Femur (tissue), 1 donor: ENCODE measurements at places on chromosomes 13 and 19.
A peak's percentile ranks its signal among the peaks of the same experiment; 100 is the strongest.

DNA sequence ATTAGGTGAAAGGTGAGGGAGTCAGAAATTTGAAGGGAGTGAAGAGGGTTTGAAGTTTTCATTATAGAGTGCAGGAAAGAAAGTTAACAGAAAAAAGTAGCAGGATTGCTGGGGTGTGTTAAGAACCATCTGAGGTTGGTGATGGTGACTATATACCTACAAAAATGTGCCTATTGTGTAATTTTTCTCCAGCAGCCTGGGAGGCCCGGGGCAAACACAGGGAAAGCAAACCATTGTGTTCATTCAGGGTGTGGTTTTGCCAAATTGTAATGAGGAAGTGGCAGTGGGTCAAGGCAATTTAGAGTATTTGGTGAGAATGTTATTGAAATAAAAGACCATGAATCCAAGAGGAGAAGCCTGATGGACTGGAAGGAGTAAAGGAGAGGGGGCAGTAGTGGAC, 8.2 kb upstream of the SUCLA2 start:
- no peak for DNase-seq

- no peak for DNase-seq
Observed at GRCh38 chr13:39915418-39915817, 260.0 kb downstream of the COG6 start.

- DNase-seq: no peak
Observed at GRCh38 chr13:43074824-43075510, 51.6 kb downstream of the DNAJC15 start.

DNA sequence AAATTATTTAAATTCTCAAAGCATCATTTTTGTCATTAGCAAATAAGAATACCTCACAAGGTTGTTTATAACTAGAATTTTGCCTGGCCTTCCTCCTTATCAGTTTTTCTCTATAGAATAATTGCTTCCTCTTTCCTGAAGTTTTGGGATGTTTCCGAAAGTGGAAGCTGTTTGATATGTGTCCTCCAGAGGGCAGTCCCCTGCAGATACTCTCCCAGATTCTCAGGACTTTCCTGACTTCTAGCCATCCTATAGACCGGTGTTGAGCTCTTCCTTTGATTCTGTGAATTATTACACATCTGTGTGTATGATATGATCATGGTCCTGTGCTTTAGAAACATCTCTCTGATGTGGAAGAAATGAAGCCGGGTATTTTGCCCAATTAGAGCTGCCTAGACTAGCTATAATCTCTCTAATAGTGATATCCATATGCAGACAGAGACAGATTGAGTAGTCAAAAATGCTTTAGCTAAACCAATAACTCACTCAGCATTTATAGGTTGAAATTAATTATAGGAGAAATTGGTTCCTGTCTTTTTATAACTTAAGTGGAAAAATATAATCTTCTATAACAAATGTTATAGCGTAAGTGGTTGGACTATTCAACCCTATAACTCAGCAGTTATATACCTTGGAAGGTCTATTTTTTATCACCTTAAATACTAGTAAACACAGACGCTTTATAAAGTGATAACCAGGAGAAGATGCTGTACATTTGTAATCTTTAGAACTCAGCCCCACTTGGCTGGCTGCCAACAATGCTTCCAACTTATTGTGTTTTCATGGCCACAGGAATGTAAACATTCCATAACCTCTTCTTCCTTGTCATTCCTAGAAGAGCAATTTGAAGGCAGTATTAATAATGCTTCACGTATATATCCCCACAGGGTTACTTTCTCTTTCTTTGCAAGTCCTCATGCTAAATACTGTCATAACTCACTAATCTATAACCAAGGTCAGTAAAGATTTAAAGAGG, 201.0 kb upstream of the RXFP2 start:
- no peak for DNase-seq

DNA sequence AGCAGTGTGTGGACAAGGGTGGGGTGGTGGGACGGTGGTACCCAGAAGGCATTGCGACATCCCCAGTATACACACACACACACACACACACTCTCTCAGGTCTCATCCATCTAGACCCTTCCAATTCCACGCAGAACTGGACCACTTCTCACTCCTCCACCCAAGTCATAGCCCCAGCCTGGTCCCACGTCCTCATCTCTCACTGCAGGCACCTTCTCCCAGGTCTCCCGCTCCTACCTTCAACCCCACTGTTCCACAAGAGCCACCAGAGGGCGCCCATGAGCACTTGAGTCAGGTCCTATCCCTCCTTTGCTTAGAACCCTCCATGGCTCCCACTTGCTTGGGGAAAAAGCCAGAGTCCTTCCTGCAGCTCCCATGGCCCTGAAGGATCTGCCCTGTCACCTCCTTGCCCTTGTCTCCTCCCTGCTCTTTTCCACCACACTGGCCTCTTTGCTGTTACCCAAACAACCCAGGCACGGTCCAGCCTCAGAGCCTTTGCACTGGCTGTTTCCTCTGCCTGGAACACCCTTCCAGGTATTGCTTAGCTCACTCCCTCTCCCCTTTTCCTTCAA, 62.6 kb downstream of the IER2 start:
- no peak for DNase-seq

DNA sequence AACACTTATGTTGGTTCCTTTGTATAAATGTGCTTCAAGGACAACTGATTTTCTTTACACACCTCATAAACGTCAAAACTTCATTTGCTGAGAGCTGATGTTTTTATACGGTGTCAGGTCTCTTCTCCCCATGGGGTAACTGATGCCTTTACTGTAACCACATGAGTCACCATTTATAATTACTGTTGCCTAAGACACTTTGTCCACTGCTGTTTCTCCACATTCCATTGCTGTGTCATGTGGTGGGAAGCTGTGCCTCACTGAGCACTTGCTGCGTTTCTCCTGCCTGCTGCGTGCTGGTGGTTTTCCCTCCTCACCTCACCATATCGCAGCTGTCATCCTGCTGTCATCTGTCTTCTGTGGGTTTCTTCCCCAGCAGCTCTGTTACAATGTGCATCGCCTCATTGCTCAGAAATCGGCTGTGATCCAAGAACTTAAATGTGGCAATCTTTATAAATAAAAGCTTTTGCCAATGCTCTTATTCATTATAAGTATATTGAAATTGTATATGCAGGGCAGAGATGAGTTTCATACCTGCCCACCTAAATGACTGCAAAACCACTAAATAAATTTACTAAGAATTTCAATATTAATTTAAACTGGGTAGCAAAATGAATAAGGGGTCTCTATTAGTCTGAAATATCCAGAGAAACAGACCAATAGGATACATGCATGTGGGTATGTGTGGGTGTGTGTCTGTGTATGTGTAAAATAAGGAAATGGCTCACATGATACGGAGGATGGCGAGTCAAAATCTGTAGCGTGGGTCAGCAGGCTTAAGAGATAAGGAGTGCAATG, 547.0 kb upstream of the SLITRK5 start:
- DNase-seq: peak; percentile 50

- no peak for DNase-seq
Observed at GRCh38 chr13:113064534-113065405, 40.8 kb upstream of the F7 start.

- DNase-seq: peak; percentile 26
Observed at GRCh38 chr19:57348136-57348535, 2.9 kb upstream of the ZNF304 start.

DNA sequence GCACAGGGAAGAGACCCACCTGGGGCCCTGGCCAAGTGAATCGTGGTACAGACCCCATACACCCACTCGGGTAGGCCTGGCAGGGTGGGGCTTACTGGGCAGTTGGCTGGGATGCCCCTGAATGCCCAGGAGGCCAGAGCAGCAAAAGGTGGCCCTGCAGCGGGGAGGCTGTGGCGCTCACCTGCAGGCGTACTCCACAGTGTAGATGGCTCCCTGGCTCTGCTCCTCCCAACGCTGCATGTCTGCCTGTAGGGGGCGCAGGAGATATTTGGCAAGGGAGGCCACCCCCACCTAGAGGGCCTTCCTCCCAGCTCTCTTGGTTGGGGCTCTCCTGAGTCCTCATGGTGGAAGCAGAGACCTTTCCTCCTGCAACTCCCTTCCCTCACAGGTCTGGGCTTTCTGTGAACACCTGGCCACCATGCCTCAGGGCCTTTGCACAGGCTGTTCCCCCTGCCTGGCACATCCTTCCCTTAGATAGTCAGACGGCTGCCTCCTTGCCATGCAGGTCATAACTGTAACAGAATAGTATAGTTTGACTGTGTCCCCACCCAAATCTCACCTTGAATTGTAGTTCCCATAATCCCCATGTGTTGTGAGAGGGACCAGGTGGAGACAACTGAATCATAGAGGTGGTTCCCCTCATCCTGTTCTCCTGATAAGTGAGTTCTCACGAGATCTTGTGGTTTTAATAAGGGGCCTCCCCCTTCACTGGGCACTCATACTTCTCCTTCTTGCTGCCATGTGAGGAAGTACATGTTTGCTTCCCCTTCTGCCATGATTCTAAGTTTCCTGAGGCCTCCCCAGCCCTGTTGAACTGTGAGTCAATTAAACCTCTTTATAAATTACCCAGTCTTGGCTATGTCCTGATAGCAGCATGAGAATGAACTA, 5.9 kb downstream of the BORCS8 start:
- no peak for DNase-seq

DNA sequence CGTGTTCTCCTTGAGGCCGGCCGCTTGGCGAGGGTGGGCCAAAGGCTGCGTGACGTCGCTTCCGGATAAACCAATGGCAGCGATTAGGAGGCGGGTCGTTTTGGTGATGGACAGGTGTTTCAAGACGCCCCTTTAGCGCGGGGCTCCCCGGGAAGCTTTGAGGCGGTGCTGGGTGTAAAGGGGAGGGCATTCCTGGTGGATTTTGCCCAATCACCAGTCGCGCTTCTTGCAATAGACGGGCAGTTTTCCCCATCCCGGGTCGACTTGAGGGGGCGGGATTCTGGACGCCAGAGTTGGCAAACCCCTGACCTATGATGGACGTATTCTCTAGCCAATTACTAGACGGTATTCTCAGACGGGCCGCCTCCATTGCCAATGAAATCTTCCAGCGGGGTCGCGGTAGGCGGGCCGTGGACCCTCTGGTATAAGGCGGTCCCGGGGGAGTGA, 264 bp upstream of the PRMT1 start:
- DNase-seq: peak; percentile 100

DNA sequence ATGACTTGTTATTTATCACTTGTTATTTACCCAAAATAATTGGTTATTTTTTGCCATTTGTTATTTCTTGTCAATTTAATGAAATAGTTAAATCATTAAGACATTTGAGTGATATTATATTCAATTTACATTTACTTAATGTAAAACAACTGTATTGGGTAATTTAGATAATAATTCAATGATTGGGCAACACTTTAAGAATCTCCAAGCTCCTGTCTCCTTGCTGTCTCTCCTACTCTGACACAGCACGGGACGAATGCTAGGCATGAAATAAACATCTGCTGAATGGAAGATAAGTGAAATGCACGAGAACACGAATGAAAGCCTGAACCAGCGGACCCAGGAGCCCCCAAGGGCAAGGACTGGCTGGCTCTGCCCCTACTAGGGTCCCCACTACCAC, 5.7 kb upstream of the PPP6R1 start:
- DNase-seq: no peak

DNA sequence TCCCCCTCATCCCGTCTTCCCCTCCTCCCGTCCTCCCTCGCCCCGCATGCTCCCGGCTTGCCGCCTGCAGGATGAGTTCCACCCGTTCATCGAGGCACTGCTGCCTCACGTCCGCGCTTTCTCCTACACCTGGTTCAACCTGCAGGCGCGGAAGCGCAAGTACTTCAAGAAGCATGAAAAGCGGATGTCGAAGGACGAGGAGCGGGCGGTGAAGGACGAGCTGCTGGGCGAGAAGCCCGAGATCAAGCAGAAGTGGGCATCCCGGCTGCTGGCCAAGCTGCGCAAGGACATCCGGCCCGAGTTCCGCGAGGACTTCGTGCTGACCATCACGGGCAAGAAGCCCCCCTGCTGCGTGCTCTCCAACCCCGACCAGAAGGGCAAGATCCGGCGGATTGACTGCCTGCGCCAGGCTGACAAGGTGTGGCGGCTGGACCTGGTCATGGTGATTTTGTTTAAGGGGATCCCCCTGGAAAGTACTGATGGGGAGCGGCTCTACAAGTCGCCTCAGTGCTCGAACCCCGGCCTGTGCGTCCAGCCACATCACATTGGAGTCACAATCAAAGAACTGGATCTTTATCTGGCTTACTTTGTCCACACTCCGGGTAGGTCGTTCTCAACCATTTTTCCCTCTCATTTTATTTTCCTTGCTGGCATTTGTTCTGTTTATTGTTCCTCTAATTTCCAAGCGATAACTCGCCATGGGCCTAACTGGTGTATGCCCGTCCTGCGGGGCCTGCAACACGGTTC, 29.8 kb downstream of the NFIX start:
- DNase-seq: no peak

DNA sequence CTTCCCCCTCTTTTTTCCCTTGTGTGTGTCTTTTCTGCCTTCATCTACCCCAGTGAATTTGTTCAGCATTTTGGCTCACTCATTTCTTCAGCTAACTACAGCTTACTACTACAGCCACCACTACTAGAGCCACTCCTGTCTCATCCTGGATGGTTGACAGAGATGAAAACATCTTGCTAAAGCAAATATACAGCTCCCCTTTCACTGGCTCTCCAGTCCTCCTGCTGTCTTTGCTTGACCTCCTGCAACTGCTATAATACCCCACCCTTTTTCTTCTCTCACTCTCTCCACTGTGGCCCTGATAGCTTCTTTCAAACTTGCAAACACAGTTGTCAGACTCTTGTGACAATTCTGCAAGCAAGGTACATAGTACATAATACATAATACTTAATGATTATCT, 523.6 kb downstream of the DCT start:
- DNase-seq: no peak

DNA sequence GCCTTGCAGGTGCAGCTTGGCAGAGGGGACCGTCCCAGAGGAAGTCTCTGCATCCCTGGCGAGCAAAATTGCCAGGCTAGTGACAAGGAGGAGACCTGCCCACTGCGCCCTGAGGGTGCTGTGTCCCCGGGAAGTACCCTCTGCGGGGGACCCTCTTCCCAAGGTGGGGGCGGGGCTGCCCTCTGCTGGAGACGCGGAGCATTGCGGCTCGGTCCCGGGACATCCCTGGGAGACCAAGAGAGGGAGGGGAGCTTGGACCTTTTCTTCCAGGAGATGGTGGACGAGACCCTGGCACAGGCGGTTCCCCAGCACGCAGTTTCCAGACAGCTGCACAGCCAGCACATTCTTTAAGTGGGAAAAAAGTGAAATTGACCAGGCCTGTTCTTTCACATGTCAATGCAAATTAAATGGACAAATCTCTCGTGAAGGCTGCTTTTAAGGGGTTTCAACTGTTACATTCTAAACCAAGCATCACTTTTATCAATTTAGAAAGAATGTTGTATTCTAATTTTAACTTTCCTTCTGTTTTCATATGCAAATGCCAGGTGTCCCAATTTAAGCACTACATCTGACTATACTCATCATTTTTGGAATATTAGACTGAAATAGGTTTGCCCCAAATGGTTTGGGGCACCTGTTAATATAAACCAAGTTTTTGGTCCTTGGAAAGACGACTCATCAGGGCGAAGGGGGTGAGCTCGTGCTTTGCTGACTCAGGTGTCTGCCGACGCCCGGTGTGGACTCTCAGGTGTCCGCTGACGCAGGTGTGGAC, 60.7 kb downstream of the MCF2L start:
- peak; percentile 62 for DNase-seq

DNA sequence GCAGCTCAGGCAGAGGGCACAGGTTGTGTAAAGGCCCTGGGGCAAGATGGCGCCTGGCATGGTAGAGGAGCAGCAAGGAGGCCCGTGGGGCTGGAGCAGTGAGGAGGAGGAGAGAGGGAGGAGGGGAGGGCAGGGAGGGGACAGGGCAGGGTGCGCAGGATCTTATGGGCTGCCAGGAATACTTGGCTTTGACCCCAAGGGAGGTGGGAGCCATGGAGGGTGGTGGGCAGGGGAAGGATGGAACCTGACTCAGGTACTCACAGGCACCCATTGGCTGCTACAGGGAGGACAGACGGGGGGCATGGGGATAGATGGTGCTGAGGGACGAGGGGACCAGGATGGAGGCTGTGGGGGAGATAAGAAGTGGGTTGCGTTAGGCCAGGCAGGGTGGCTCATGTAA, 3.3 kb downstream of the TNFAIP8L1 start:
- DNase-seq: no peak
